ENCODE measurements at places on chromosomes 12 and 14. TPM values are rescaled to one million over a fixed set of nuclear protein-coding genes. Genes with fewer than 3 reads are reported as not detected.

NKX2-1 gene
- total RNA-seq, result 0.49 TPM

C14orf180 gene
- not detected for total RNA-seq

SLC25A47 gene
- not detected for total RNA-seq

SINHCAF gene
- 11.8 TPM for total RNA-seq

KCNJ8 gene
- 4.2 TPM for total RNA-seq

ERC1 gene
- total RNA-seq, result 101 TPM

DLK1 gene
- total RNA-seq, result 0.25 TPM

LTB4R gene
- 1.2 TPM for total RNA-seq

CACNA2D4 gene
- total RNA-seq, result not detected

MYH6 gene
- not detected for total RNA-seq

FSCB gene
- not detected for total RNA-seq

ZDHHC22 gene
- total RNA-seq, result 9.8 TPM

FGF23 gene
- total RNA-seq, result not detected

TDRD9 gene
- total RNA-seq, result 1.2 TPM

LGR5 gene
- total RNA-seq, result under 0.01 TPM

TOMM20L gene
- total RNA-seq, result not detected

MYL6B gene
- total RNA-seq, result 79.4 TPM

CIROP gene
- total RNA-seq, result not detected

FITM1 gene
- not detected for total RNA-seq

RPS6KL1 gene
- 18.4 TPM for total RNA-seq

POTEM gene
- total RNA-seq, result not detected
